ENCODE measurements at places on chromosomes 11 and 22.

- DNase-seq: no peak
Measured at GRCh38 chr11:7523416-7524210, 9.8 kb downstream of the PPFIBP2 start.

DNA sequence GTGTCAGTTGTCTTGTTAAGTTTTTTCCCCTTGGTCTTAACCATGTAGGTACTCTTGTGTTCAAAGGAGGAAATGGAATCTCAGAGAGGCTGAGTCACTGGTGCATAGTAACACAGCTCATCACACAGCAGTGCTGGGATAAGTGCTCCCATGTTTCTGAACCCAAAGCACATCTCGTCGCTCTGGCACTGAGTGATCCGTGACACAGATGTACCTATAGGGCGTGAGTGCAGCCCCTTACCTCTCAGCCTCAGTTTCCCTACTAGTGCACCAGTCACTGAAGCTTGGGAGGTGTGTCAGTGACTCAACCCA lies 234.0 kb downstream of the ST3GAL4 start:
- DNase-seq: no peak

DNA sequence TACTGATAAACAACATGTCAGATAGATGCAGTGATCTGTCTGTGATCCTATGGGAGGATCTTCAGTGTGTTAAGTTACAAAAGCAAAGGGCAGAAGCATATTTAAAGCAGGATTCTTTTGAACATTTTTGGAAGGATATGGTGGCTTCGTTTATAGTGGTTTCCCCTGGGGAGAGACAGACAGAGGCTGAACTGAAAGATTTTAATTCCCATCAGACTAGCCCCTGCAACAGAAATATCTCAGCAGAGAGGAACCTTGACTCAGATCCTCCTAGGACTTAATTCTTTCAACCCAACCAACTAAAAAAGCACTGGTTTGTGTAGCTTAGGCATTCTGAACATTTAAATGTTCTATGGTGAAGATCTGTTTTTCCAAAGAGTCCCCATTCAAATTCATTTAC lies 5.7 kb downstream of the CLTCL1 start:
- DNase-seq: no peak

- DNase-seq: no peak
Measured at GRCh38 chr11:7636350-7636749, 37.0 kb downstream of the CYB5R2 start.

DNA sequence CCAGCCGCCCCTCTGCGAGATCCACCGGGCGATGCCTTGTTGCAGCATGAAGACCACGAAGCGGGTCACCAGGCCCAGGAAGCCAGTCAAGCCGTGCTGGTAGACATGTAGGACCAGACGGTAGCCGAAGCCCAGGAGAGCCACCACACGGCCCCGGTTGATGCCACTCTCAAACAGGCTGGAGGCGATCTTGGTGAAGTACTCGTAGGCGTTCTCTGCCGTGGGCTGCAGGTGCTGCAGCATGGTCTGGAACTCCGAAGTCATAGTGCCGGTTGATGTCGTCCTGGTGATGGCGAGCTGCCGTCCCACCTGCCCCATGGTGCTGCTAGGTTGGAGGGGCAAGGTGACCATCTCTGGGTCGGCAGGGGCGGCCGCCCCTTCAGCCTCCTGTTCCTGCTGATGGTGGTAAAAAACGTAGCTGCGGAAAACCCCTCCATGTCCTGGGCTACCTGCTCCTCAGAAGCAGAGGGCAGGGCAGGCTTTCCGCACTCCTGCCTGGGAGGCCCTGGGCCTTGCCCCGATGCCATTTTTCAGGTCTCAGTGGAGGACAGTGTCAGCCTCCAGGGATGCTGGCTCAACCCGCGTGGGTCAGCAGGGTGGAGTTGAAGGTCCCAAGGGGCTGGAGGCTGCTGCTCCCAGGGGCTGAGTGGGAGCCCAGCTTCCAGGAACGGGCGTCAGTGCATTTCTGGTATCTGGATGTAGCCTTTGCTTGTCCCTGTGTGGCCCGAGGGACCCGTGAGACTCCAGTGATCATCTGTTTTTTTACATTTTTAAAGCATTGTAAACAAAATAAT lies 98.7 kb downstream of the ADAMTS15 start:
- DNase-seq: no peak

DNA sequence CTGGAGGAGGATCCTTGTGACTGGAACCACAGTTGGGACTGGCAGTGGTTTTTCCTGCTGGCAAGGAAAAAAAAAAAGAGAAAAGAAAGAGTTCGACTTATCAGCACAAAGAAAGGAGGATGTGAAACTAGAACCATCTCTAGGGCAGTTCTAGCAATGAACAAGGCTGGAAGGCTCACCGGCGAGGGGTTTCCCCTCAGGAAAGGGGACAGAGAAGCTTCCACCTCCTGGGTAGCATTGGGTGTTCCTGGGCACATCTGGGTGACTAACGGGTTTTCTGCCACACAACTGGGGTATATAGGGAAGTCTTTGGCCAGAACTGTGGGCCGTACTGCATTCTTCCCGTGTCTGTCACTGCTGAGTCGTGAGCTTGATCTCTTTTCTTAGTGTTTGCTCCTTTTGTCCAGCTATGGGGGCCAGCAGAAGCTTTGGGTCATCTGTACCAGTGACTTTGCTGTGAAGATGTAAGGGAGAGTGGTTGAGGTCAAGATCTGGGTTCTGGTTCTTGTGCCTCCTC lies 109.4 kb upstream of the OR4B1 start:
- DNase-seq: no peak

GRCh38 chr22:17120711-17121232 lies 388 bp downstream of the TMEM121B start:
- DNase-seq: no peak

DNA sequence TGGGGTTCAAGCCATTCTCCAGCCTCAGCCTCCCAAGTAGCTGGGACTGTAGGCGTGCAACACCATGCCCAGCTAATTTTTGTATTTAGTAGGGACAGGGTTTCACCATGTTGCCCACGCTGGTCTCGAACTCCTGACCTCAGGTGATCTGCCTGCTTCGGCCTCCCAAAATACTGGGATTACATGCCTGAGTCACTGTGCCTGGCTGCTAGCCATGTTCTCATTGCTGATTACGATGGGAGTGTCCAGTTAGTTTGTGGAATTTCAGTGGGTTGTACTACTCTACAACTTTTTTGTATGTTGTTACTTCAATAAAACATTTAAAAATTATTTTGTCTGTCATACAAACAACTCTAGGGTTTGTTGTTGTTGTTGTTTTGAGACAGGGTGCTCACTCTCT lies 4.8 kb upstream of the VPS11 start:
- no peak for DNase-seq

DNA sequence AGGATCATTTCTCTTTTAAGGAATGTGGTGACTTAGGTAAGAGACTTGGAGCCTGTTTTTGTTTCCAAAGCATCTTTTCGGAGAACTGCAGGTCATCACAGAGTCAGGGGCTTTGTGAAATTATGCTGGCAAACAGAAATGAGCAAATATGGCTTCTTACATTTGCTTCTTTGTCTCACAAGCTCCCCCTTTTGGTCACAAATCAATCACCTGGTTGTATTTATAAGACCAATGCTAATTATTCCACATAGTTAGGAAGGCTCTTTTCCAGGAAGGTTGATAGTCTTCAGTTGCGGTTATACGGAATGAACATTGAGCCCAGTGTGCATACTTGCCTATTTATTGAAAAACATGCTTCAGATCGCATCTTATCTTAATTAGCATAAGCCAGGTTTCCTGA lies 34.6 kb upstream of the CEP126 start:
- peak; percentile 42 for DNase-seq

DNA sequence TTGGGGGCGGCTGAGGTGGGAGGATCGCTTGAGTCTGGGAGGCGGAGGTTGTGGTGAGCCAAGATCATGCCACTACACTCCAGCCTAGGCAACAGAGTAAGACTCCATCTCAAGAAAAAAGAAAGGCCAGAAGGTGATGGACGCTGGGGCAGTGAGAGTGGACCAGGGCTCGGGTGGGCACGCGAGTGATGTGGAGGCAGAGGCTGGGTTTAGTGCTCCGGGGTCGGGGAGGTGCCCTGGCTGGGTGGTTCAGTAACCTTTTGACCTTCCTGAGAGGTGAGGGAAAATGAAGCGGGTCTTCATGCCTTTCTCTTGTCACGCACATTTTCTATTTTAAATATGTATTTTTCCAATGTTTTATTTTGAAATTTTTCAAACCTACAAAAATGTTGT lies 45.1 kb downstream of the ST14 start:
- no peak for DNase-seq

GRCh38 chr11:32088117-32088941 lies 2.5 kb upstream of the RCN1 start:
- DNase-seq: peak; percentile 92

DNA sequence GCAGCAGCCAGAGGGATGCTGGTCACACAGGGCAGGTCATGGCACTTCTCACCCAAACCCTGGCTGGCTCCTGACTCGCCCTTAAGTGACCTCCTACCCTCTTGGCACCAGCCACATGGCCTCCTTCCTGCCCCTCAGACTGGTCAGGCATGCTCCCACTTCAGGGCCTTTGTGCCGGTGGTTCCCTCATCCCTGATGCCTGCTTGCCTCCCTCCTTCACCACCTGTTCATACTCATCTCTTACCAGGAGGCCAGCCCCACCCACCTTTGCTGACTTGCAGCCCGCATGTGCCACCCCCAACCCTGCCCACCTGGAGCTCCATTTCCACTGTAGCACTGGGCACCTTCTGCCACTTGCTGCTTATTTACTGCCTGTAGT lies 20.1 kb downstream of the GNAZ start:
- DNase-seq: no peak

DNA sequence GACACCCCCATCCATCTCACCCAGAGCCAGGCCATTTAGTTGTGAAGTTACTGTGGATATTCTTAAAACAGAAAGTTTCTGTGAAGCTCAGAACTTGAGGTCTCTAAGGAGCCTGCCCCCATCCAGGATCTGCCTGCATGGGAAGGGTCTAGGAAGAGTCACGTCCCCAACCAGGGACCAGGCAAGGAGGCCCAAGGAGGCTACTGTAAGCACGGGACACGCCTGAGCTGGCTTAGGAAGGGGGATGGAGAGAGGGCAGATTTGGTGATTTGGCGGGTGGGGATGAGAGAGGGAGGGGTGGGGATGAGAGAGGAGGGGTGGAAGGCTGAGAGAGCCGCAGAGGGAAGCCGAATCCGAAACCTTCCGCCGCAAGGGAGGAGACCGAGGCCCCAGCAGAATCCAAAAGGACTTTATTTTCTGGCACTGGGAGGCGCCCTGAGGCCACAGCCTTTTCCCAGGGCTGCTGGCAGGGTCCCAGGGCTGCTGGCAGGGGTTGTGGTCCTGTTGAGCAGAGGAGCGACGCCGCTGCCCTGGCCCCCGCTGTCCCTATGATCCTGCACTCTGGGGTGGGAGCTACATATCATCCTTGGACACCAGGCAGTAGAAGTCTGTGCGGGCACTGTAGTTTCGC lies 9.4 kb downstream of the SIGIRR start:
- DNase-seq: no peak

DNA sequence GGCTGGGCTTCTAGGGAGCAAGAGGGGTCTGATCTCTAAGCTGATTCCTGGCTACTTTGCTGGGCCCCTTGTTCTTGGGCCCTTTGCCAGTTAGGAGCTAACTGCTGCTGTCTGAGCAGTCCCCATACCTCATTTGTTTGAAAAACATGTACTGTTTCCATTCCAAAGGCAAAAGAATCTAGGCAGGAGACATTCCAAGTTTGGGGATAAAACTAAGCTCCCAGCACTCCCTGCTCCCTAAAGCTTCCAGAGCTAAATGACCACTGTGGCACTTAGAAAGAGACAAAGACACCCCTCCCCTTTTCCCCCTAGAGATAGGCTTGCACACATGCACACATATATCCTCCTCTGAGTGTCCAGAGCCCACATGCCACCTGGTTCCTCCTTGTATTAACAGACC lies 22.7 kb upstream of the RRM1 start:
- no peak for DNase-seq

DNA sequence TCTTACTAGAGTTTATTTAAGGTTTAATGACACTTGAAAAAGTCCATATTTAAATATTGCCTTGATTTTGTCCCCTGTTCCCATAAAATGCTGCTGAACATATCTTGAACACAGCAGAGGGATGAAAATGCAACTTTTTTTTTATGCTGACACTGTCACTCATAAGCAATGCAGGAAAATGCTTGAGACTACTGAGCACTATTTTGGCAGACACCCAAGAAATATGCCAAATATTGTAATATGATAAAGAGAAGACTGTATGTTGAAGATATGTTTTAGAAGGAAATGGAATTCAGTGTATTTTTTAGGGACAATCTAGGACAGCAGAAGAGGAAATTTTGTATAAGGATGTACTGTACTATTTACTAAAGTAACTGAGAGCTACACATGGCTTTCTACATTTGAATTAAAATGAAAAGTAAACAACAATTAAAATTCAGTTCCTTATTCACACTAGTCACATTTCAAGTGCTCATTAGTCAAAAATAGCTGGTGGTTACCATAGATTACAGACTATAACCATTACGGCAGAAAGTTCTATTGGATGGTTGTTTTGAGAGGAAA lies 58.6 kb downstream of the LRRC4C start:
- no peak for DNase-seq

GRCh38 chr11:122032317-122032716 lies 83.7 kb downstream of the BLID start:
- peak; percentile 99 for DNase-seq

DNA sequence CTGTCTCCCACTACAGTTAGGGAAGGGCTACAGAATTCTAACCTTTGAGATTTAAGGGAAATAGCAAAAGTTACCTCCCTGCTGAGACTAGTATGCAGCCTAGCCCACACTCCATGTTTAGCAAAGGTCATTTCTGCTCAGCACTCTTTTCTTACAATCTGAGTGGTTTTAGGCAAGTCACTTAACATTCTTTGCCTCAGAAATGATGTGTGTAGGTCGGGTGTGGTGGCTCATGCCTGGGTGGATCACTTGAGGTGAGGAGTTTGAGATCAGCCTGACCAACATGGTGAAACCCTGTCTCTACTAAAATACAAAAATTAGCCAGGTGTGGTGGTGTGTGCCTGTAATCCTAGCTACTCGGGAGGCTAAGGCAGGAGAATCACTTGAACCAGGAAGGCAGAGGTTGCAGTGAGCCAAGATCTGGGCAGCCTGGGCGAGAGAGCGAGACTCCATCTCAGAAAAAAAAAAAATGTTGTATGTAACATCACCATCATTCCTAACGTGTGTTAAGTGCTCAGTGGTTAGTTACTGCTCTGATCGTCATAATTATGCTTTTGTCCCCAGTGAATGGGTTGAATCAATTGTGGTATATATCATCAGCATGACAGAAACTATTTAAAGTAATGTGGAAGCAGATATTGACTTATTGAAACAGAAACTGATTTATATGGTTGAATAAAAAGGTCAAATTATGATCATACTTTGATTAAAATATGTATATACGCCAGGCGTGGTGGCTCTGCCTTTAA lies 55.0 kb downstream of the COPB1 start:
- no peak for DNase-seq

- peak; percentile 85 for DNase-seq
Measured at GRCh38 chr11:62556108-62556874, 9.7 kb upstream of the AHNAK start.

GRCh38 chr11:15309296-15309695 lies 194.6 kb downstream of the INSC start:
- DNase-seq: no peak

All from fibroblast of skin of left quadriceps (primary cell).